Right ventricle myocardium inferior (tissue), 1 donor: ENCODE measurements at places on chromosomes 4 and X. TPM values are rescaled to one million over a fixed set of nuclear protein-coding genes. Genes with fewer than 3 reads are reported as not detected.

Gene ASB12
- 2.5 TPM for total RNA-seq

Gene UGT2A3
- total RNA-seq, result not detected

Gene PHOX2B
- total RNA-seq, result not detected

Gene ADH7
- total RNA-seq, result not detected

DNA sequence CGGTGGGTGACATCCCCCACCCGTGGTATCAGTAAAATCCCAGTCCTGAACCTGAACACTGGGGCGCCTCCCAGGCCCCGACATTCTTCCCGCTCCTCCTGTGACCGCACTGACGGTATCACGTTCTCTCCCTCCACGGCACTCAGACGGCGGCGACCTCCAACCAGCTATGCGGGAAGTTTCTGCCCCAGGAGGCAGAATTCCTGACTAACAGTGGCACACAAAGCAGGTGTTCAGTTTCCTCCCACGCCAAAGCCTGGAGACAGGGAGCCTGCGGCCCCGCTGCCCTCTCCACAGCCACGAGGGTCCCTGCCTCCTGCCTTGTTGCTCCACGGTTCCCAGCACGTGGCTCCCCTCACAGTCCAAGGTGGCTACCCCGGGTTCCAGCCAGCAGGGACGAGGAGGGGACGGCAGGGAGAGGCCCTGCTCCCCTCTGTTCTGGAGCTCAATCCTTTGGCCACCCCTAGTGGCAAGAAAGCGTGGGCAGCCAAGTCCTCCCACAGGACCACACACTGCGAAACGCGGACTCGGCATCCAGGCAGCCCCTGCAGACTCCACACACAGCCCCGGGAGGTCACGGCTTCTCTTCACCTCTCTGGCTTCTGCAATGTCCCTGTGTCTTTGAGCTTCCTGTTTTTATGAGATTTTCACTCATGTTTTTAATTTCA lies 15.2 kb downstream of the CTBP1 start:
- peak; percentile 70 for DNase-seq

GRCh38 chrX:29453333-29453732 lies 762.0 kb upstream of the MAGEB2 start:
- no peak for DNase-seq

DNA sequence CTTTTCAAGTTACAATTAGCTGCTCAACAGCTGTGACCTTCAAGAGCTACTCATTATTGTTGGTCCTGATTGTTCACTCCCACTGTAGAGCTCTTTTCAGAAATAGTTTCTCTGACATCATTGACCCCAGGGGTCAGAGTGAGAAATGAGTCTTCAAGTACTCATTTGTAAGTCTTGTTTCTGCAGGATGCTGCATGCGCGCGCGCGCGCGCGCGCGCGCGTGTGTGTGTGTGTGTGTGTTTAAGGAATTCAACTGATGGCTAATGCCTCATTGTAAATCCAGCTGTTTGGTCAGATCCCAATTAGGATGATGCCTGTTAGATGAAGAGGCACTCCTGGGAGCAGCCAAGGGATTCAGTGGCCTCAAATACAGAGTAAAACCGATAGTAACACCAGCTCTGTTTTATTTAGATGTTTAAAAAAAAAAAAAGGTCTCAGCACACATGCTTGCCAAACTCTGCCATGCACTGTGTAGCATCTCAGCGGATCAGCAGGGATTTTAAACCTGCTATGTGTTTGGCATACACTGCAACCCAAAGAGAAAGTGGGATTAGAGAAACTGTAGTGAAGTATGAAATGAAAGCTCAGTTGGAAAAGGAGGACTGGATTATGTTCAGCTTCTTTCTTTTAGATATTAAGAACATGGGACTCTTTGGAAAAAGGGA lies 332.3 kb downstream of the ADGRL3 start:
- no peak for DNase-seq

GRCh38 chr4:118124997-118125396 lies 90.7 kb downstream of the NDST3 start:
- DNase-seq, result no peak

DNA sequence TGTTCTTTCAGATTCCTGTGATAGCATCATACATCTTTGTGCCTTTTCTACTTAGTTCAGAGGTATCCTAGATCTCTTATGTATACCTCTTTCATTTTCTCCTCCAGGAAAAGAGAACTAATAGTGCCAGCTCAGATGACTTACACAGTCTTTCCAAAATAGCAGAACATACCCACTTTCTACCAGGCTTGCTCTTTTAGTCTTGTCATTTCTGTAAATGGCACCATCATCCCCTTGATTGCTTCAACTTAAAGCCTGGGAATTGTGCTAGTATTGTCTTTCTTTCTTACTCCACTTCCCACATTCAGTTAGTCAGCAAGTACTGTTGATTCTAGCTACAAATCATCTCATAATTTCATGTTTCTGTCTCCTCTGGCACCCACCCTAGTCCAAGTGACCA lies 5.1 kb downstream of the APEX2 start:
- DNase-seq, result no peak

DNA sequence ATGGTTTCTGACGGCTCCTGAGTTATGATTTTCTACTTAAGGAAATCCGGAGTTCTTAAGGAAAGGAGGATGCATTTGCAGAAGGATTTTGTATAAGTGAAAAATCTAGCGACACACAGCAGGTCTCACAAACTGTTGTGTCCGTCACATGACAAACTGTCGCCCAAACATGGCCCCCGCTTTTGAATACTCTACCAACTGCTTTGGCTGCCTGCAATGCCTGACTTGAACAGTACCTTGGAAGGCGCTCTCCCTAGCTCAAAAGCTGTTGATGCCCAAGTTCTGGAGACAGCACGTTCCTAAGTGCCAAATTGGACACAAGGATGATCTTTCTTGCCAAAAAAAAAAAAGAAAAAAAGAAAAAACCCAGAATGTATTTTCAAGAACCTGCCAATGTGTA lies 103.2 kb downstream of the ENPP6 start:
- no peak for DNase-seq
